ENCODE measurements at places on chromosomes 7 and 10.

- DNase-seq, result no peak
These were observed 6.3 kb upstream of the PILRB start for GRCh38 chr7:100351657-100352058.

- DNase-seq, result no peak
These were observed 18.4 kb downstream of the AKR1B1 start for GRCh38 chr7:134440476-134440875.

- DNase-seq, result no peak
These were observed at the start of gene OPN4 for GRCh38 chr10:86654411-86655172. TSS of gene OPN4 (plus strand) at chr10:86654547. CDS start at chr10:86654784, 237 bp downstream.

GRCh38 chr7:156309016-156309620 lies 331.5 kb upstream of the RNF32 start:
- no peak for DNase-seq

GRCh38 chr10:91219371-91220193 lies 881 bp upstream of the PCGF5 start:
- DNase-seq, result no peak

GRCh38 chr10:81081887-81082620 lies 544.4 kb downstream of the SH2D4B start:
- no peak for DNase-seq

- no peak for DNase-seq
These were observed 9.4 kb downstream of the CLDN12 start for GRCh38 chr7:90412458-90413184.

- DNase-seq, result no peak
These were observed 48.1 kb upstream of the EBF3 start for GRCh38 chr10:130012129-130012528.

DNA sequence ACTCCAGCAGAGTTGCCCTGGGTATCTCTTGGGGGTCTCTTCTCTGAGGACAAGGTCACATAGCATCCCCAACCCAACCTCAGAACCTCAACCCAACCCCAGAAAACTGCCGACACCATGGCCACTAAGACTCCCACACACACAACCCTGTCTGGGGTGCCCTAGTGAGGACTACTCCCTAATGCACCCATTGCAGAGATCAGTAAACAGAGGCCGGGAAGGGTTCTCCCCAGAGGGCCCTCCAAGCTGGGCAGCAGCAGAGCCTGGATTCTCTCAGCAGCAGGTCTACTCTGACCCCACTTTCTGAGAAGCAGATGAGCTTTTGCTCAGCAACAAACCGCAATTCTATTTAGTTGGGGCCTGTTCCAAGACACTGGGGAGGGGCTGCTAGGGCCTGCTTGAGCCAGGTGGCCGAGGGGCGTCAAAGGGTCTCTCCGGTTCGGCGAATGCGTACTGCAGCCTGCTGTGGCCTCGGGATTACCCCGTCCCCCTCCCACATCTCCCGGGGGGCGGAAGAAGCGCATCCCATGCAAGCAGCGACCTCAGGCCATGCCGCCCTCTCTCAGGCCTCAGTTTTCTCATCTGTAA lies 828 bp downstream of the OGDHL start:
- DNase-seq, result no peak

GRCh38 chr7:66731986-66732385 lies 8.5 kb upstream of the RABGEF1 start:
- DNase-seq, result no peak

DNA sequence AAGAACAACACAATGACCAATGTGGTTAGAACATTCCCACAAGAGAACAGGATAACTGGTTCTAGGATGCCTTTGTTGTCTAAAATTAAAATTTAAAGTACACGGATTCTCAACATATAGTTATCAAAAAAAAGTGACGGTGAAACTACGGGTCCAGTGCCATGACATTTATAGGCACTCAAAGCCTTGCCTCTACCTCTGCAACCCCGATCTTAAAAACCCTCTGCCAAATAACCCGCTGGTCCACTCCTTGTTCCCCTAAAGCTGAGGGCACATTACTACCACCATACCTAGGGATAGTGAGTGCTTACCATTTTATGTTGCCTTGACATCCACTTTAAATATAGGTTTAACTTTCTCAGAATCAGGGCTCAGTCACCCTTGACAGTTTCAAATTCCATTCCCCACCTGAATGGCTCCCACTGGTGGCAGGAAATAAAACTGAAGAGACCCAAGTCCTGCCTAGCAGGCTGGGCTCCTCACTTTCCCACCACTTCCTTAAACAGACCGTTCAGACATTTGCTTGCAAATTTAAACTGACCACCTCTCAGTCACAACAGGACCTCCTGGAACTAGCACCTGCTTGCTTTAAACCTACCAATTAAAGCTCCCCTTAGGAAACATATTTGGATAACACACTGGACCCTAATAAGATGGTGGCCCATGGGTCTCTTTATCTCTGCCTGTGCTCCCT lies 169.9 kb upstream of the ASAH2 start:
- DNase-seq, result no peak

DNA sequence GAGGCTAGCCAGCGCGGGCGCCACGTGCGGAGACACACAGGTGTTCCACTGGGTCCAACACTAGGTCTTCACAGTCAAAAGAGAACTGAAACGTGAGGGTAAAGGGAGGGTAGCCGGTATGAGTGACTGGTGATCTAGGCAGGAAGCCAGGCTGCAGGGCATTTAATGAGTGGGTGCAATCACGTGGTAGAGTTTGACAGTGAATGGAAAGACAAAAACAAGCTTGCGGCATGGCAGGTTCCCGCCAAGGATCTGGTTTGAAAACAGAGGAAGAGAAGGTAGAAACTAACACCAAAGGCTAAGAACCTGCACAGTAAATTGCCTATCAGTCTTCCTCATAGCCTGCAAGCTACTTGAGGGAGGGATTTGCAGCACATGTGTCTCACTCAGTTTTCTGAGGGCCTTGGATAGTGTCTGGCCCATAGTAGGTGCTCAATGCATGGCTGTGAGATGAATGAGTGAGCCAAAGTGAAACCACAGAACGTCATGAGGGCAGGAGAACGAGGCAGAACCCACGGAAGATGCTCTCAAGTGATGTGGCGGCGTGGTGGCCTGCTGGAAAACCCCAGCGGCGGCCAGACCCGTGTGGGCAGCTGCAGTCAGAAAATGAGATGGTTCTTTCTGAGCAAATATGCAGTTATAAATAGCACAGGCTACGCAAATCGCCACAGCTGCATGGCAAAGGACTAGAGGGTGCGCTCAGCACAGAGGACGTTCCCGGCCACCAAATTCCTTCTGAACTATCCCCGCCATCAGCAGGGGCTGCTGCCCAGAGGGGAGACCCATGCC lies 183.6 kb upstream of the NFE2L3 start:
- peak; percentile 48 for DNase-seq

DNA sequence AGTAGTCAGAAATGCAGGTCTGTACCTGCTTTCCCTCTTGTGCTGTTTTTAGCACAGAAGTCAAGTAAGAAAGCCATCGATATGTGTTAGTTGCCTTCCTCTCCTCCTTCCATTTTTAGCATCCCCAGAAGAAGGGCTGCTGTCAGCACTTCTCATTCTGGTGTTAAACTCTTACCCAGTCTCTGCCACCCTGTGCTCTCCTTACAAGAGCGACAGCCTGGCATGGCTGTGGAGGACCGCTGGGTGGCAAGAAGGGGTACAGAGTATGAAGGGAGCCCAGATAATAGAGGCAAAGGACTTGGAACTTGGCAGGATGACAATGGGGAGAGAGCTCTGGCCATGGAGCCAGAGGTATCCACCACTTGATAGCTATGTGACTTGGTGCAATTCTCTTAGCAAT lies 103.5 kb downstream of the RPS24 start:
- DNase-seq, result no peak

- DNase-seq, result no peak
These were observed 111.5 kb downstream of the HDAC9 start for GRCh38 chr7:18607025-18607424.

DNA sequence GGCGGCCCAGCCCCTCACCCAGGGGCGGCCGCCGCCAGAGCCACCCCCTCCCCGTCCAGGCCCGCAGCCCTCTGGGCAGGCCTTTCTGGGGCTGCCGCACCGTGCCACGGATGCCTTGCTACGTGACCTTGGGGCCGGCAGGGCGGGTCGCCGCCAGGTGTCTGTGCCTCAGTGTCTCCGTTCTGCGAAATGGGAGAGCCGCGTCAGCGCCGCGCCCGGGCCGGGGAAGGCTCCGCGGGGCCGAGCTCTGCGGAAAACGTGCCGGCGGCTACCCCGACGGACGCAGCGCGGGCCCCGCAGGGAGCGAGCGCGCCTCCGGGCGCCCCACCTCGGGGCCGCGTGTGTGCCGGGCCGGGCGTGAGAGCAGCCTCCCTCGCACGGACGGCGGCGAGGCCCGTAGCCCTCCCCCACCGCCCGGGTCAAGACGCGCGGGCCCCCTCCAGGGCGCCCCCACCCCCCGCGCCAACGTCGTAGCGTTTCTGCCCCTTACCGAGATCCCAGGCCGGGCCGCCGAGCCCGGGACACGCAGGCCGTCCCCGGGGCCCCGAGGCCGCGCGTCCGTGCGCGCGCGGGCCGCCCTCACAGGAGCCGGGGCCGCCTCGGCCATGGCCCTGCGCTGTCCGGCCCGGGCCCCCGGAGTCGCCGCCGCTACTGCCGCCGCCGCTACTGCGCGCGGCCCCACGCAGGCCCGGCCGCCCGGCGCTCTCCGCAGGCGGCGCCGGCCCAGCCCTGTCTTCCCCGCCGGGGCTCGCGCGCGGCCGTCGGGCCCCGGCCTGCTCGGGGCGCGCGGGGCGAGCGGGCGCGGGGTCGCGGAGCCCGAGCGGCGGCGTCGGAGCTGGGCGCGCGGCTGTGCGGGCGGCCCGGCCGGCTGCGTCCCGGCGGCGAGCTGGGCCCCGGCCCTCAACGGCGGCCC lies 1.1 kb downstream of the ZNF777 start:
- no peak for DNase-seq

Data from stimulated activated CD4-positive, alpha-beta T cell treated with anti-CD3 and anti-CD28 coated beads, Interleukin-12 subunit alpha, Interleukin-12 subunit beta, amount 100 ng/mL, for 24 hours (primary cell).